Kidney glomerular epithelial cell (primary cell): ENCODE measurements at places on chromosomes 16 and 17.

- no peak for DNase-seq
These were observed 17.8 kb downstream of the TMEM235 start for GRCh38 chr17:78249074-78249817.

GRCh38 chr17:73546770-73547536 lies 97.3 kb downstream of the SDK2 start:
- DNase-seq = no peak

GRCh38 chr17:72393553-72393952 lies 272.7 kb downstream of the SOX9 start:
- peak; percentile 79 for DNase-seq

DNA sequence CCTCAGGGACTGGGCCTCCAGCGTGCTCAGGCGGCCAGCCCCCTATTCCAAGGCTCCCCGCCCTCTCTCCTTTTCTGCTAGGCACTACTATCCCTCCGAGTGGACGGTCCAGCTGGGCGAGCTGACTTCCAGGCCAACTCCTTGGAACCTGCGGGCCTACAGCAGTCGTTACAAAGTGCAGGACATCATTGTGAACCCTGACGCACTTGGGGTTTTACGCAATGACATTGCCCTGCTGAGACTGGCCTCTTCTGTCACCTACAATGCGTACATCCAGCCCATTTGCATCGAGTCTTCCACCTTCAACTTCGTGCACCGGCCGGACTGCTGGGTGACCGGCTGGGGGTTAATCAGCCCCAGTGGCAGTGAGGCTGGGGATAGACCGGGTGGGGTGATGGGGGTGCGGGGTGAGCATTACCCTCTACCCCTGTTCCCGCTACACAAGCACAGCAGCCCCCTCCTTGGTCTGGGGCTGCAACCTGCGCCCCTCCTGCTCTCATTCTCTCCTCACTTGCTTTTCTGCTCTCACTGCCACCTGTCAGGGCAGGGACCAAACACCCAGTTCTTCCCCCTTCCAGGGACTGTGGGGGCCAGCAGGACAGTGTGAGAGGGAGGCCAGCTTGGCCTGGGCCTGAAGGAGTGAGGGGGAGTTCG lies 1.1 kb downstream of the PRSS41 start:
- DNase-seq = no peak

- DNase-seq = no peak
These were observed 54.0 kb downstream of the CFDP1 start for GRCh38 chr16:75379339-75379738.

- DNase-seq = no peak
These were observed 8.0 kb upstream of the HES7 start for GRCh38 chr17:8131844-8132441.

DNA sequence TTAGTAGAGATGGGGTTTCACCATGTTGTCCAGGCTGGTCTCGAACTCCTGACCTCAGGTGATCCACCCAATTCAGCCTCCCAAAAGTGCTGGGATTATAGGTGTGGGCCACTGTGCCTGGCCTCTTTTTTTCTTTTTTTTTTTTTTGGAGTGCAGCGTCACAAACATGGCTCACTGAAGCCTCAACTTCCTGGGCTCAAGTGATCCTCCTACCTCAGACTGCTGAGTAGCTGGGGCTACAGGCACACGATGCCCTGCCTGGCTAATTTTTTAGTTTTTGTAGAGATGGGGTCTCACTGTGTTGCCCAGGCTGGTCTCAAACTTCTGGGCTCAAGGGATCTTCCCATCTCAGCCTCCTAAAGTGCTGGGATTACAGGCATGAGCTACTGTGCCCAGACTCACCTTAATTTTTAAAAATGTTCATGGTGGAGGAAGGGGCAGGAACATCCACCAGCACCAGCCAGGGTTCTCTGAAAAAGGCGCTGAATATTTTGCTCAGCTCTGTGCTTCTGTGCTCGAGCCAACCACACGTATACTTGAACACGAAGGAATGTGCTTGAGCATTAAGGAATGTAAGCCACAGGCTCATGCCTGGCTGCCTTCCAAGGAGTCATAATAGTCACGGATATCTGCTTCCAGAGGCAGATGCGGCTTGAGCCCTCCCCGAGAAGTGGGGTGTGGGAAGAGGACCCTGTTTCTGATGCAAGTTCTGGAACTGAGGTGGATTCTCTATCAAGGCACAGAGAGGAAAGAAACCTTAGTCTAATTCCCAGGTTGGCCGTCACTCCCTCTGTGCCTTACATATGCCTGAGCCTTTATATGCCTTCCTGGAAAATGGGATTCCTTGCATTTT lies 65.5 kb upstream of the CREBBP start:
- peak; percentile 96 for DNase-seq

DNA sequence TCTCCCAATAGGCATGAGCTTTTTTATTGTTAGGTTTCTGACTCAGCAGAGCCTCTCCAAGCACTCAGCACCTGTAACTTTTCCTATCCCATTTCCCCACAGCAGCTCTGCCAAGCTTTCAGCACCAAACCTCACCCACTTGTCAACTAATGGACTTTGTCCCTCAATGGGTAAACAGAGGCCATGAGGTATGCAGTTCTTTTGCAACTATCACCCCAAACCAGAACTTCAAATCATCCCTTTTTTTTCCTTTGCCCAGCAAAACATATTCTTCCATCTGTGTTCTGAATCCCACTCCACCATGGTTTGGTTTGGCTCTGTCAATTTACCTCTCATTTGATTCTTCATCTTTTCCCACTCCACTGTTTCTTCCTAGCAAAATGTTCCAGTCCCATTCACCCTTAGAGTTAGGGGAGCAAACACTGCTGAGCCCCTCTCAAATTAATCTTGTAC lies 58.1 kb downstream of the TOX3 start:
- no peak for DNase-seq

DNA sequence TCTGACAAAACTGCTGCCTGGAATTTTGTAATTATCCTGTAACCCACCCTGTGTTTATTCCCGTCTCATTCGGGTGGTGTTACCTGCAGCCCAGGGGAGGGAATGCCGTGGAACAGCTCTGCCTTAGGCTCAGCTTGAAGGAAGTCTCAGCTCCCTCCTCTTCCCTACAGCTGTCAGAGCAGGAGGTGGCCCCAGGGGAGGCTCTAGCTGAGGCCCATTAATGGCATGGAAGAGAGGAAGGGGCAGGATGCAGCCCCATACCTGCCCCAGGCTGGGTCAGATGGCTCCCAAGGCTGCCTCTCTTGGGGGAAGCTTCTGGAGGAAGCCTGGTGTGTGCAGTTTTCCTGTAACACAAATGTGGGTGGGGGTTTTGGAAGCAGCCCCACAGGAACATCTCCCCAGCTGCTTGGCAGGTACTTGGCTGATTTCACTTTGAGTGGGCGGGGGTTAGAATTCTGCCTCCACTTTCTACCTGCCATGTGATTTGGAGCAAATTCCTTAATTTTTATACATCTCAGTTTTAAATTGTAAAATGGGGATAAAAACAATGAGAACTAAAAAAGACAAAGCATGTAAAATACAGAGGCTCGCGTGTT lies 103.9 kb downstream of the MGAT5B start:
- no peak for DNase-seq

- no peak for DNase-seq
These were observed 7.3 kb downstream of the TNRC6A start for GRCh38 chr16:24736758-24737157.

DNA sequence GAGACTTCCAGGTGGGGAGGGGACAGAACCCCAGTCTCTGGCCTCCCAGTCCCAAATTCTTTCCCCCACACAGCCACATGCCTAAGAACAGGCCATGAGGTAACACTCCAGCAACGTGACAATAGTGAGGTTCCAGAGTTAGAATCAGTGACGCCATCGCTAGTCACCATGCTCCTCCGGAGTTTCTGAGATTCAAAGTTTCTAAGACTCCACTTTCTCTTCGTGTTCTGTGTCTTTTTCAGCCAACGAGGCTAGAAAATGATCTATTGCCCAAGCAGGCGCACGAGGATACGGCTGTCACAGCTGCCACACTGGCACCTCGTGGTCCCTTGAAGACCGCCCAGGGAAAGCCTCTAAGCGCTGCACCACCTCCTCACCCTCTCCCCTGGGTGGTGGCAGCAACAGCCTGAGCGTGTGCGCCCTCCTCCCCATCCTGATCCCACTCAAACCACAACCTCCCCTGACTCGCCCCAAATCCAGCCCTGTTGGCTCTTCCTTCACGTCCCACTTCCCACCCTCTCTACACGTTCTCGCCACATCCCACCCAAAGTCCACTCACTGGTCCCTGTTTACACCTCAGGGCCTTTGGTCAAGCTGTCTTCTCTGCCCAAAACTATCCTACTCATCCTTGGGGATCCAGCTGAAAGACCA lies 1.0 kb downstream of the MCRIP1 start:
- DNase-seq = no peak

- no peak for DNase-seq
These were observed 17.8 kb downstream of the IRX3 start for GRCh38 chr16:54268766-54269165.

DNA sequence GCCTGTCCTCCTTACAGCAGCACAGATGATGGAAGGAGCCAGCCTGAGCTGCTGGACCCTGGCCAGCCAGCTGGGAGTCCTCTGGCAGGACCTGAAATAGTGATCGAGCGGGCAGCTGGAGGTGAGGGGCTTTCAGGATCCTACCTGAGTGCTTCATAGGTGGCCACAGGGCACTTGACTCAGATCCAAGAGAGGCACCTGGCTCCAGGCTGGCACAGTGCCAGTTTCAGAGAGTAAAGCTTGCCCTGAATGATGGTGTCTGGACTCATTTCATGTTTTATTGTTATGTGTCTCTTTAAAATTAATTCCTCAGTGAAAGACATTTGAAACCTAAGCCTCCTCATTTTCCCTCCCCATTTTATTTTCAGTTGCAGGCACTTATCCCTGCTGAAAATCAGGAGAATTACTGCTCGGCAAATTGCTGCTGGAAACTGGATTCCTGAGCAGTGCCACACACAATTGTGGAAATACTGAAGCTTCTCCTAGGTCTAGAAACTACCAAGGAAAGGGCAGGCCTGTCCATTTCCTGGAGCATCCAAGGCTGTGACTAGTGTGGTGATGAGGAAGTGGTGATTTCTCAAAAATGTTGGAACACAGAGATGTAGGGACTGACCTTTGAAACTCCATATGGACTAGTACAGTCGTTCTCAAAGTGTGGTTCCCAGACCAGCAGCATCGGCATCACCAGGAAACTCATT lies 16.1 kb upstream of the ADAMTS18 start:
- no peak for DNase-seq

GRCh38 chr16:4814542-4815173 lies 12.2 kb upstream of the ROGDI start:
- DNase-seq = no peak

DNA sequence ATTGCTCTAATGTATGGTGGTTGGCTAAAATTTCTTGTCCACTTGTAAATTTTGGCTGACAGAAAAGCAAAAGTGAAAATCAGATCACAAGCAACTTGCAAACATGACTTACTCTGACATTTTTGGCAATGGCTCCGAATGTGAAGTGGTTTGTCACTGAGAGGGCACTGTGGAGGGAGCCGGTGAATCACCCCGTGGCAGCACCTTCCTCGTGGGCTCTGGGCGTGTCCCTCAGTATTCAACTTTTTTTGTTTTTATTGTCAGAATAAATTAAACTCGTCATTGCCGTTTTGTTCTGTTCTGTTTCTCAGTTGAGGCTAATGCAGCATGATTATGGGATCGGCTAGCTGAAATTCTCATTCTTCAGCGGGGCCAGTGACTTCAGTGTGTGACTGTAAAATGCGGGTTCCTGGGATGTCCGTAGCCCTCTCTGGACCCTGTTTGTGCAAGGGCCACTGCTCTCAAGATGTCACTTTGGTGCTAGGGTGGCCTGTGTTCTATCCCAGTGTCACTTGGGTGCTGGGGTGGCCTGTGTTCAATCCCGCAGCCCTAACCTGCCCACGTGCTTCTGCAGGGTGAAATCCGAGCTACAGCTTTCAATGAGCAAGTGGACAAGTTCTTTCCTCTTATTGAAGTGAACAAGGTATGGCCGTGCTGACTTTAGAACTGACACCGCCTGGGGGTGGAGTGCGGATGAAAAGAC lies 48.8 kb downstream of the RPA1 start:
- no peak for DNase-seq
